Pulmonary artery endothelial cell (primary cell): ENCODE measurements at places on chromosomes 12 and 14. TPM values are rescaled to one million over a fixed set of nuclear protein-coding genes. Genes with fewer than 3 reads are reported as not detected.

- DNase-seq: no peak
Observed at GRCh38 chr14:59707778-59708561, 131.4 kb upstream of the CCDC175 start.

- DNase-seq: no peak
Observed at GRCh38 chr12:40691913-40692764, at the start of gene CNTN1. Gene CNTN1, plus strand, starts transcription at chr12:40692439.

DNA sequence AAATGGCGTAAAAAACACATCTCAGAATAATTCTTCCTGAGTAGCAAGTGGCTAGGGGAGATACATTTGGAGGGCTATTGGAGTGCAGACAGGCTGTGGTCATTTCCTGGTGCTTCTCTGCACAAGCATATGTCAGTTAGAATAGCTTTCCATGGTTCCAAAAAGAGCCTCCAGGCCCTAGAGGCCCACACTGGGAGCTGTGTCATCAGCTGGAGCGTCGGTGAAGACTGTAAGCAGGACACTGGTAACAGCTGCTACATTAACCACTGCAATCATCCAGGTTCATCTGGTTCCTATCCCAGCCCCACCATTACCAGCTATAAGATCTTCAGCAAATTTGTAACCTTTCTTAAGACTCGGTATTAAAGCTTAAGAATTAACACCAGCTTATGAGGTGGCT is 31.7 kb upstream of the APPL2 start:
- DNase-seq: no peak

DNA sequence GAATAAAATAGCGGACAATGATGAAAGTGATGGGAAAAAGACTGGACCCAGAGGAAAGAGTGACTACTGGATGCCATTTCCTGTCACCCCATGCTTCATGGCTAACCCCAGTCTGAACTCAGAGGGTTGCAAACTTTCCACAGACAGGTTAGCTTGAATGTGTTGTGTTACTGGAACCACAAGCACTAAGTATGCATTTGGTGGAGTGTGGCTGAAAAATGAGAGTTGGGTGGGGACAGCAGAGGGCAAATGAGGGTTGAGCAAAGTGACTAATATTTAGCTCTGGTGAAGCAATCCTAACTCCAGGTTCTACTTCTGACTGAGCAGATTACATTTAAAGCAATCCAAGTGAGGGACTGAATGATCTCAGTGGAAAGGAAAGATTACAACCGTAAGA is 1.6 kb downstream of the SLC16A7 start:
- DNase-seq: peak; percentile 4

- no peak for DNase-seq
Observed at GRCh38 chr12:25283006-25283405, 32.3 kb upstream of the KRAS start.

DNA sequence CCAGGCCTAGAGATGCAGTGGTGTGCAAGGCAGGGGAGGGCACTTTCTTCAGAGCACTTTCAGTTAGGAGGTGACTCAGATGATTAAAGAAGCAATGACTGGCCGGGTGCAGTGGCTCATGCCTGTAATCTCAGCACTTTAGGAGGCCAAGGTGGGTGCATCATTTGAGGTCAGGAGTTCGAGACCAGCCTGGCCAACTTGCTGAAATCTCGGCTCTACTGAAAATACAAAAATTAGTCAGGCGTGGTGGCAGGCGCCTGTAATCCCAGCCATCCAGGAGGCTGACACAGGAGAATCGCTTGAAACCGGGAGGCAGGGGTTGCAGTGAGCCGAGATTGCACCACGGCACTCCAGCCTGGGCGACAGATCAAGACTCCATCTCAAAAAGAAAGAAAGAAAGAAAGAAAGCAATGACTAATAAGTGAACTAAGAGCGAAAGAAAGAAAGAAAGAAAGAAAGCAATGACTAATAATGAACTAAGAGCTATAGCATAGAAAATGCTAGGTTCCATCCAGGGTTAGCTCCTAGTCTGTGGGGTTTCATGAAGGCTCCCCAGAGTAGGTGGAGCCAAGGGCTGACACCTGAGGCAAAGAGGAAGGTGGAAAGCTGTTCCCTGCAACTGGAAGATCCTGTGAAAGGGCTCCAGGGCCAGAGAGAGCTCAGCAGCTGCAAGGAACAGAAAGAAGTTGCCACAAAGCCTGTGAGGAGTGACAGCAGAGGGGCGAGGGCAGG is 334.5 kb downstream of the CACNA1C start:
- DNase-seq: no peak

GRCh38 chr14:87139299-87139698 is 853.7 kb downstream of the GALC start:
- no peak for DNase-seq

The HOXC12 gene
- not detected in 2 replicates for total RNA-seq

The PRKD1 gene
- total RNA-seq: 6.5 and 8.9 TPM in 2 replicates

The KSR2 gene
- 0.42 and 0.99 TPM in 2 replicates for total RNA-seq

The GDF3 gene
- total RNA-seq: 0.13 TPM in 1 of 2 replicates, not detected in the other

The TMCC3 gene
- 19.9 and 30.7 TPM in 2 replicates for total RNA-seq

The KRT85 gene
- under 0.01 TPM in 1 of 2 replicates, not detected in the other for total RNA-seq
